Spleen (tissue), 13 donors: ENCODE measurements at places on chromosomes 12 and 14. TPM values are rescaled to one million over a fixed set of nuclear protein-coding genes. Genes with fewer than 3 reads are reported as not detected.

GRCh38 chr14:32472512-32473463, 143.7 kb downstream of the AKAP6 start:
- no peak for DNase-seq

DNA sequence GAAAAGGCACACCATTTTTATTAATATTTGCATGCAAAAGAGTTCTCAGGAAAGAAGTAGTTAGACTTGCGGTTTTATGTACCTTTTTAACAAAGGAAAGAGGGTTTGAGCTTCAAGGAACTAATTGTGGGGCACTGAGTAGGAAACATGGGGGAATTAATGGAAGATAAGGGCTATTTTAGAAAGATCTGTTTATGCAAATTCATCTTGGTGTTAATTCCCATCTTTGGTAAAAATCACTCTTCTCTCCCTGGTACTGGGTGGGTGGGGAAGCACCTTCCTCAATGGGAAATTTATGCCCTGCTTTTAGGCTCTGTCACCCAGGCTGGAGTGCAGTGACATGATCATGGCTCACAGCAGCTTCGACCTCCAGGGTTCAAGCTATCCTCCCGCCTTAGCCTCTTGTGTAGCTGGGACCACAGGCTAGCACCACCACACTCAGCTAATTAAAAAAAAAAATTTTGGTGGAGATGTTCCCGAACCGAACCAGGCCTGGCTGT, 30.1 kb upstream of the RESF1 start:
- no peak for DNase-seq

PEBP1 gene
- 201 TPM for polyA plus RNA-seq

- no peak for DNase-seq
Measured at GRCh38 chr12:2248087-2248900, 195.5 kb downstream of the CACNA1C start.

SLC2A14 gene
- polyA plus RNA-seq: not detected

SALL2 gene
- polyA plus RNA-seq: 1.1 TPM

DNA sequence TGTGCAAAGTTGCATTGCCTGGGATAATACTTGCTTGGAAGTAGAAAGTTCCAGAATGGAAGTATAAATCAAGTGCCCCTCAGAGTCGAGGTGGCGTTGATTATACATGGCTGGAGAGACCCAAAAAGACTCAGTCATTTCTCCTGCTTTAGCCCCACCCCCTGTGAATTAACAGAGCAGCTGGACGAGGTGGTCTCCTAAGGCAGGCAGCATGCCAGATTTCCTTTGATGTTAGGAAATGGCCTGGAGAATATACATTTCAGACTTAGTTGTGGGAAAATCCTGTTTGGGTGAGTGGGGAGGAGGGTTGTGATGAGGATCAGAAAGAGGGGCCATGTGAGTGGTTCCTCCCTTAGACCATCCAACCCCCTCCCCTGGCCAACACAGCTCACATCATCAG, 406.1 kb upstream of the TMPO start:
- DNase-seq: no peak

GRCh38 chr12:117403586-117404139, 42.2 kb upstream of the NOS1 start:
- DNase-seq: no peak

DNA sequence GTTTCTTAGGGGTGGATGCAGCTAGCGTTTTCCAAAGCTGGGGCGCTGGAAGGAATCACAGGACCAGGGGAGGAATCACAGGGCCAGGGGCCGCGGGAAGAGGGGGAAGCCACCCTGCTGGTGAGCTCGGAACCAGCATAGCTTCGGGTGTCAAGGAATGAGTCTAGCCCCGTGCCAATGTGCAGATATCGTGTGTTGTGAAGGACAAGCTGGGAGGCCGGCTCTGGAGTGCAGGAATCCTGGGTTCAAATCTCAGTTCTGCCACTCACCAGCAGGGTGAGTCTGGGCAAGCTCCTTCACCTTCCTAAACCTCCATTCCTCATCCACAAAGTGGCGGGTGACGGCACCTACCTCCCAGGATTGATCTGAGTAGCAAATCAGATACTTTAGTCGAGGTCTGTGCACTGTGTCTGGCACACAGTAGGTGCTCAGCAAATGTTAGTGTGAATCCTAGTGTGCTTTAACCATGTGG, 53.6 kb upstream of the RIN3 start:
- no peak for DNase-seq

SNRPF gene
- polyA plus RNA-seq: 44.4 TPM

- DNase-seq: peak; percentile 85
Measured at GRCh38 chr12:32535288-32535999, 136.1 kb downstream of the FGD4 start.

DNA sequence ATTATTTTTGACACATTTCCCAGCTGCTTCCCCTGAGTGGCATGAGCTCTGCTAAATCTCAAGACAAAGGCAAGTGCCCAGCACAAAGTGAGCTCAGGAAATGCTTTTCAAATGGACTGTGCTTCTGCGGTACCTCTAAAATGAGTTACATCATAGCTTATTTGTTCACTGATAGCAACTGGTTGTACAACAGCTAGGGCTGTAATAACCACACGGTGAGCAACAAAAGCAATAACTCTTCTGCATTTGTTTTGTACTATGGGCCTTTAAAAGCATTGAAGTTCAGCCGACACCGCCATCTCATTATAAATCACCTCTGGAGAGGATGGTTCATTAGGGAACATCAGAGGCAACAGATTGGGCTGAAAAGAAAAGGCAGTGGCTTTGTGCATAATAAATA, 475.0 kb downstream of the GLT1D1 start:
- DNase-seq: no peak

EID3 gene
- 3.5 TPM for polyA plus RNA-seq

DNA sequence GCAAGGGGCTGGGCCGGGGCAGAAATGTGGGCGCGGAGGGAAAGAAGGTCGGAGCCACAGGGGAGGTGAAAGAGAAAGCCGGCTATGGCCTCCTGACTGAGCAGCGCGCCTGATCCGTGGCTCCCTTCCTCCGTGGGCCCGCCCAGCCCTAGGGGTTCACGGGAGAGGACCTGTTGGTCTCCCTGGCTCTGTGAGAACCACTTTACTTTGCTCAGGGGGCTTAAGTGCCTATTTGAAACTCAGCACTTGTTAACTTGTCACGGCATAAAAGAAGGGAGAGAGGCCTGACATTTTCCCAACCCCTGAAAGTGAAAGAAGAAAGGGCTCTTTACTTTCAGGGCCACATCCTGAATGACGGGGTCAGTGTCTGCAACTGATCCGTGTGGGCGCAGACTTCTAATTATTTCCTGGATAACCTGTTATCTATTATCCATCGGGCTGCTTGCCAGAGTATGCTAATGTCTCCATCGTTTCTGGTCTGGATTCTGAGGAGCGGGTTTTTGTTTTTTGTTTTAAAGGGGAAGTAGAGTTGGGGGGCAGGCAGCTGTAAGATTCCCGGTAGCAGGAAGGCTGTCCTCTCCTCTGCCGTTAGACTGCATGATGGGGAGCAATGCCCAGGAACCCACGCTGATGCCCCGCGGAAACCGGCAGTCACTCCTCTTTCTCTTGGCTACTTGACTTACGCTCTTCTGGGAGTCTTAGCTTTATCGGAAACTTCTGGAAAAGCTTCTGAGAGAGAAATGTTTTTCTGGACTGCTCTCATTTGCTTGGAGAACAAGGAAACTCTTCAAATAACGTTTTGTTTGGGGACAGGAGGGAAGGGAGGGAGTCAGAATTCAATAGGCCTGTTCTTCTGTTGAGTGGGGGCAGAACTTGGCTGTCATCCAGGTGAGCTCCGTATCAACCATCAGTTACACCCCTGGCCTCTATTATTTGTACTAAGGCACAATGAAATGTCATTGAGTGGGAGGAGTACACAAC, 127.7 kb upstream of the MAX start:
- DNase-seq: peak; percentile 85

- no peak for DNase-seq
Measured at GRCh38 chr14:90599339-90599738, 202.5 kb downstream of the CALM1 start.

ITFG2 gene
- 44.3 TPM for polyA plus RNA-seq

DNA sequence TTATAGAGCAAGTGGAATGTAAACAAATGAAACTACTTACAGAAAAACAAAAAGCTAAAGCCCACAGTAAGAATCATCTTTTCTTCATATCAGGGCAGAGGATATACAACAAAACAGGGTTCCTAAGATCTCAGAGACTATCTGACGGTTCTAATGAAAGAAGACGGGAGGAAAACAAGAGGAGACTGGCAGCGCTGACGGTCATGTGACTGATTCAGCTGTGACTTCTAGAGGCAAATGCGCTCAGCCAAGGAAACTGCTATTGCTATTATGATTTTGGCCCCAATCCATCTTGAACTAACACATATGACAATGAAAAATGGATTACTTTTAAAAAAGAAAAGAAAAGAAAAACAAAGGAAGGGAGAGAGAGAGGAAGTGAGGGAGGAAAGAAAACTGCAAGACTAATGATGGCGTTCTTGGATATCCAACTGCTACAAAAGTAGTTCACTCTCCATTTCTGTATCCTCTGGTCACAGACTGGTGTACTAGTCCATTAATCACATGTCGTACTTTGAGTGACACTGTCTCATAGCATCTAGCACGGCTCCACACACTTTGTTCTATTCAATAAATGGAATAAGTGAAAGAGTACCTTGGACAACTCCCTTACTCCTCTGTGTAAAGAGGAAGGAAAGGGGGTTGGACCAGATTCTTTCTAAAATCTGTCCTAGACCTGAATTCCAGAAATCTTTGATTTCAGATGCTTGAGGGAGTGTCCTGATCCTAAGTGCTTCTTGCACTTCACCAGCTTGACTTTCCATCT, 119.3 kb downstream of the DAD1 start:
- DNase-seq: no peak

CPNE6 gene
- polyA plus RNA-seq: not detected

CCT2 gene
- polyA plus RNA-seq: 104 TPM

- DNase-seq: peak; percentile 84
Measured at GRCh38 chr14:99189201-99189801, 82.7 kb downstream of the BCL11B start.

- DNase-seq: no peak
Measured at GRCh38 chr12:127179176-127179575, 1087.8 kb upstream of the TMEM132C start.

DNA sequence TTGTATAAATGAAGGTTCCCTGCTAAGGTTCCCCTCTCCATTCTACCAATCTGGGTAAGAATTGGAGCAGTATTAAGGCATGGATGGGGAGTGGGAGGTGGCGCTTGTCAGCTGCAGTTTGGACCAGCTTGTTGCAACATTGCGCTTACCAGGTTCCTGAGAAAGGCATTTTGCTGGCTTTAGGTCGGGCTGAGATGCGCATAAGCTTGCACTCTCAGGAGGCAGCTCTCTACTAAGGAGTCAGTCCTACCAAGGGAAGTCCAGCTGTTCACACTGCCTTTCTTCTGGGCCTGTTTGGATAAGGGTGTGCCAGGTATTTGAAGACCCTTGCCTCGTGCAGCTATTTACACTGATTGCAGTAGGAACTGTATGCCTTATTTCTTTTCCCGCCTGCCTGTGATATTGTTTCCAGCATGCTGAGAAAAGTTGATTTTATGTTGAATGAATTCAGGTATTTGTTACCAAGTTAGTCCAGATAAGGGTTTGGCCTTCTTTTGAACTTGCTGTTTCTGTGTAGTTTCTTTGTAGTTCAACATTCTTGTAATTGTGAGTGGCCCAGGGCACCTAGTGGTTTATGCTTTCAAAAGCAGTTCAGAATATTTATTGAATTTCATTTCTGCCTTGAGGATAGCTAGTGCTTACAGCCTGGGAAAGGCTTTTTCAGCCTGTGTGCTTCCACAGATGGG, 2.6 kb downstream of the MLEC start:
- no peak for DNase-seq

TCTN1 gene
- 21.0 TPM for polyA plus RNA-seq

GRCh38 chr12:104177663-104178501, 37.7 kb upstream of the TXNRD1 start:
- no peak for DNase-seq

BCL11B gene
- polyA plus RNA-seq: 0.74 TPM

EMC9 gene
- 48.5 TPM for polyA plus RNA-seq

FAM222A gene
- 2.1 TPM for polyA plus RNA-seq

DNA sequence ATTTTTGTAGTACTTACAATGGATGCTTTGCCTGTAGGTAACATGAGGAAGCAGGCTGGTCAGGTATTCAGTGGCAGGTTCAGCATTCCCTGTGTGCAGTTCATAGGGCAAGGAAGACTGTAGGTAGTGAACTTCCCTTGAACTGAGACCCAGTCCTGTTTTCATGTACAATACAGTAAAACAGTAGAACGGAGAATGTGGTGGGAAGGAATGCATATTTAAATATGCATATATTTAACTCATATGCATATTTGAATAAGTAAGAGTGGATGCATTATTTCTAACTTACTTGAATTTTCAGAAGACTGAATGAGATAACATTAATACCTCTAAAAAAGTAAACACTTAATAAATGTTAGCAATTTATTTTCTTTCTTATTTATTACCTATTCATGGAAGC, 147.6 kb upstream of the FLRT2 start:
- no peak for DNase-seq

GRCh38 chr12:52187206-52187605, 4.6 kb downstream of the KRT80 start:
- no peak for DNase-seq

GRCh38 chr14:26959972-26960660, 362.3 kb upstream of the NOVA1 start:
- no peak for DNase-seq

LRRC43 gene
- polyA plus RNA-seq: 0.20 TPM

GRCh38 chr14:92461891-92462290, 51.7 kb upstream of the RIN3 start:
- DNase-seq: no peak

PGF gene
- 0.87 TPM for polyA plus RNA-seq
